A549 treated with GW870086 at 1 μM for 4 hours (cell line): ENCODE measurements at places on chromosomes 5 and 9. TPM values are rescaled to one million over a fixed set of nuclear protein-coding genes. Genes with fewer than 3 reads are reported as not detected.

The ARSB gene
- total RNA-seq: 7.9 to 9.9 TPM (median 9.1 TPM) in 5 replicates

The ZNF658 gene
- 1.5 to 2.4 TPM (median 2.1 TPM) in 5 replicates for total RNA-seq

The WNT8A gene
- total RNA-seq: not detected in 5 replicates

The RPS14 gene
- total RNA-seq: 2,853 to 3,429 TPM (median 2,971 TPM) in 5 replicates

The NAIP gene
- 0.18 to 0.70 TPM (median 0.48 TPM) in 5 replicates for total RNA-seq

The RANBP3L gene
- total RNA-seq: not detected in 5 replicates

The ABO gene
- not detected in 5 replicates for total RNA-seq
